NCI-H1105 treated with DMSO at 0.1 percent for 48 hours (cell line): ENCODE measurements at places on chromosomes 7 and 10.

GRCh38 chr7:11748884-11749283 lies 83.1 kb downstream of the THSD7A start:
- no peak for DNase-seq

GRCh38 chr7:23454881-23455526 lies 15.3 kb downstream of the IGF2BP3 start:
- DNase-seq: no peak

DNA sequence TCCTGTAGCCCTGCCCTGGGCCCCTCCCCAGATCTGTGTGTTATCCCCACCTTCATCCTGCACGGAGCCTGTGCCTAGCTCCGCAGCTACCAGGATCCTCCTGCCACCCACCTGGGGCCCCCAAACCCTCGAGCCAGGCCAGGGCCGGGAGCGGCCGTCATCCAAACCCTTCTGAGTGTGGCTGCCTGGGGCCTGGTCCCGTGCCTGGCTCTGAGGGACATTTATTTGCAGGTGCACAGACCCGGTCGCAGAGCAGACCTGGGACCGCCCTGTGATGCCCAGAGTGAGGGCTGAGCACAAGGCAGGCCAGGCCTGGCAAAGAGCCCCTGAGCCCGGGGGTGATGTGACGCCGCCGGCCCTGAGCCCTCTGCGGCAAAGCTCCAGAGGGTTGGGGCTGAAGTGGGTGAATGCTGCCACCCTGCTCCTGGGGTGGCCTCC lies 27.4 kb upstream of the INPP5A start:
- DNase-seq: no peak

- no peak for DNase-seq
Measured at GRCh38 chr7:103240806-103241205, 56.4 kb upstream of the PMPCB start.

DNA sequence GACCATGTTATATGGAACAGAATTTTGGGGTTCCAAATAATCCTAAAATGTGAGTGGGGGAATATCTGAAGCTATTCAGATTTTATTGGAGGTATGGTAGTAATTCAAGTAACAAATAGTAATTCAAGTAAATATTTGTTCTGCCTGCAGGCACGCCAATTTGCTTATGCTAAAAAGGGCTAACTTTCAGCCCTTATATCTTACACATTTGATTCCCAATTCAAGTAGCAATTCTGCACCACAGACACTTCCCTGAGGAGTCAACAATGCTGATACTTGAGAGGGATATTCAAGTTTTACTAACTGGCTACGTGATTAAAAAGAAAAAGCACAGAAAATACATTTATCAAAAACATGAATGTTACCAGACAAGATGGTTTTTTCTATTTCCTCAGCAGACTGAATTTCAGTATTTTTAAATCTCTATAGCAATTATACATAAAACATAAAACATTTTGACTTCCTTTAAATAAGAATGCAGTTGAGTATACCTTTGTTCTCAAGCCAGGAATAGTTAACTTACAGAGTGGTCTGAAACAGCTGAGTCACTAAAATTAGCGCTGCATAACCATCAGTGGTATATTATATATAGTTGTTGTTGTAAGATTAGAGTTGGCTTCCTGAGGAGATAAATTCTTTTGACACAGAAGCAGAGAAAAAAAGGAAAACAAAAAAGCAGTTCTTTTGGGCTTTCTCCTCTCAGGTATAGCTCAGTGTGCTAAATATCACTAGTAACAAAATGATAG lies 33.9 kb downstream of the MTPN start:
- no peak for DNase-seq

- DNase-seq: no peak
Measured at GRCh38 chr10:121921238-121921931, 6.4 kb downstream of the ATE1 start.

GRCh38 chr7:40848541-40849221 lies 713.9 kb downstream of the SUGCT start:
- no peak for DNase-seq

GRCh38 chr10:129546106-129546505 lies 79.1 kb downstream of the MGMT start:
- no peak for DNase-seq

DNA sequence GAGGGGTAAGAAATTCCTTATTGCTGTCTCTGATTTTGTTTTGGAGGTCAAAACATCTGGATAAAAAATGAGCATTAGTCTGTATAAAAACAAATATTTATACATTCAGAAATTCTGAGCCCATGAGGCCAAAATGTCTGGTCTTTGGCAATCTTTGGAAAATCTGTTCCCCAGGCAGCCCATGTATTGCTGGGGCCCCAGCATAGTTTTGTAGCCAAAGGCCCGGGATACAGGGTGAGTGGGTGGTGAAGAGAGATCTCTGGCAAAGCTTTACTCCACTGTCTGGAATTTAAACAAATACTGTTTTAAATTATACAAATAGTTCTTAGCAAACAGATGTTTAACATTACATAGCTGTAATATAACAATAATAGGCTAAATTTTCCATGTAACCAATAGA lies 134.7 kb upstream of the GALNT17 start:
- no peak for DNase-seq

DNA sequence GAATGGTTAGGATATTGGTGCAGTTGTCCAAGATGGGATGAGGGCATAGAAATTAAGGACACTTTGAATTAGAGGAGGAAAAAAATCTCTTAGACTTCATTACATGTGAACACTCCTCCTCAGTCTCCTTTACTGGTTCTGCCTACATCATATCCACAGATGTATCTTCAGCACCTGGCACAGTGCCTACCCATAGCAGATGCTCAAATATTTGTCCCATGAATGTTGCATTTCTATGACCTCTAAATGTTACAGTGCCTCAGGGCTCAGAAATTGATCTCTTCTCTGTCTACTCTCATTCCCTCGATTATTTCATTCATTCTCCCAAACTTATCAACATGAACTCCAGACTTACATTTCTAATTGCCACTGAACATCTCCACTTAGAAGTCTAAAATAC lies 17.1 kb downstream of the CNNM1 start:
- DNase-seq: no peak
